Liver (tissue), 10 donors: ENCODE measurements at places on chromosomes 2 and 18.

GRCh38 chr2:109247812-109248211 lies 118.8 kb downstream of the SH3RF3 start:
- DNase-seq: no peak

- DNase-seq: no peak
Measured at GRCh38 chr2:100980046-100980445, 22.0 kb upstream of the RPL31 start.

GRCh38 chr2:172442072-172442895 lies 14.9 kb downstream of the ITGA6 start:
- no peak for DNase-seq

DNA sequence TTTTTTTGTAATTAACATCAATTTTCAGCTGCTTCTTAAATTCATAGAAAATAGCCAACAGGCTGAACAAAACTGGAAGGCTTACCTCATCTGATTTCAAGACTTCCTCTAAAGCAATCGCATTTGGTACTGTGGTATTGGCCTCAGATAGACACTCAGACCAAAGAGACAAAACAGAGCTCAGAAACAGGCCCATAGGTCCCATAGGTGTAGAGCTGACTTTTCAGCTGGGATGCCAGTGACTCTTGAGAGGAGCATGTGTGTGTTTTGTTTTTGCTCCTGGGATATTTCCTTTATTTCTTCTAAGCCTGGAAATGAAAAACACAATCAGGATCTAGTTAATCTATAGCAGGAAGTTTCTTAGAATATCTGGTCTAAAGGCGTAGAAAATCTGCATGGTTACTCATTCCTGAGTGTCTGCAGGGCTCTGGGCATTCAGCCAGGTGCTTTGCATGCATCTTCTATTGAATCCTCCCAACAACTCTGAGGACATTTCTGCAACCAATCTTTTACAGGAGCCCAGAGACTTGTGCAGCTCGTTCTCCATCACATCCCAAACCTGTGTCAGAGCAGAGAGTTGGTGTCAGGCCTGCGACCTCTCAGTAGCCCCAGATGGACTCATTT lies 190.8 kb downstream of the RTP5 start:
- DNase-seq: no peak

- no peak for DNase-seq
Measured at GRCh38 chr2:63078852-63079606, 28.4 kb downstream of the OTX1 start.

DNA sequence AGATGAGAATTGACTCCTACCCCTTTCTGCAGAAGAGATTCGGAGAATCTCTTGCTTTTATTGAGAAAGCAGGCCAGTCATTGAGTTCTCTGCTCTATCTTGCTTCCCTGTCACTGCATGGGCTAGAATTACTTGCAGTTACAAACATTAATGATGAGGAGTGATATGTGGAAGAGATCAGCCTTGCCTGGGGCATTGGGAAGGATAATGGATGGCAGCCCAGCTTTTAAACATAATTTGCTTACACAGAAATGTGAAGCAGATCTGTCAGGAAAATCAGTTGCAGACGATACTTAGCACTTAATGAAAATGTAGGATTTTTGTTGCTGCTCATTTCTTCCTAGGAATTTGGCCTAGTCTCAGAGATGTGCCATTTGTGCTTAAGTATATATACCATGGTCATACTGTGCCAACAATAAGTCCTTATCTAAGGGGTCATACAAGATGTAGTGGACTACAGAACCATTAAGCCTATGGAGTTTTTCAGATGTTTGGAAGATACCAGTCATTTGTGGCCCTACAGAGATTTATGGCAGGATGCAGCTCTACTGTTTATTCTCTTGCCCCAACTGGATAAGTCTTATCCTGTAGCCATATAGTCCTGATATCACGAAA lies 92.7 kb downstream of the XRCC5 start:
- no peak for DNase-seq
